ENCODE measurements at places on chromosomes 4 and X. TPM values are rescaled to one million over a fixed set of nuclear protein-coding genes. Genes with fewer than 3 reads are reported as not detected.

The TKTL1 gene
- total RNA-seq: not detected

The SLIT2 gene
- 5.5 TPM for total RNA-seq

The CORIN gene
- total RNA-seq: 2.4 TPM

The FABP2 gene
- total RNA-seq: not detected

The HPGD gene
- not detected for total RNA-seq

The RAB39B gene
- 0.59 TPM for total RNA-seq

The FMR1NB gene
- not detected for total RNA-seq

The MAGEC2 gene
- total RNA-seq: not detected

The YY2 gene
- 0.59 TPM for total RNA-seq

The ADAMTS3 gene
- total RNA-seq: 0.84 TPM

The GLUD2 gene
- 0.34 TPM for total RNA-seq

The UGT2B15 gene
- not detected for total RNA-seq

The STAG2 gene
- 28.1 TPM for total RNA-seq

The KCND1 gene
- total RNA-seq: 1.3 TPM

The EDA2R gene
- 3.2 TPM for total RNA-seq

The COX7B2 gene
- not detected for total RNA-seq

The CFI gene
- 1.3 TPM for total RNA-seq

The AKAP14 gene
- not detected for total RNA-seq

The CCSER1 gene
- not detected for total RNA-seq

The GATA1 gene
- not detected for total RNA-seq

The SMARCAD1 gene
- total RNA-seq: 20.7 TPM

The PNMA6F gene
- total RNA-seq: not detected

The NXF2 gene
- not detected for total RNA-seq

The SEC24B gene
- 14.0 TPM for total RNA-seq

The CRLF2 gene
- total RNA-seq: not detected

The TMSB15B gene
- 9.1 TPM for total RNA-seq

The XAGE1A gene
- total RNA-seq: not detected

The SH3RF1 gene
- total RNA-seq: 12.3 TPM

The DCAF4L1 gene
- not detected for total RNA-seq

The NLRP2B gene
- total RNA-seq: not detected

The GPRASP3 gene
- total RNA-seq: 2.4 TPM

The TEX13D gene
- total RNA-seq: not detected

The LPAR4 gene
- total RNA-seq: 0.17 TPM

The DUSP21 gene
- not detected for total RNA-seq

All from bronchus fibroblast of lung (primary cell).